ENCODE measurements at places on chromosomes 11 and 22.

DNA sequence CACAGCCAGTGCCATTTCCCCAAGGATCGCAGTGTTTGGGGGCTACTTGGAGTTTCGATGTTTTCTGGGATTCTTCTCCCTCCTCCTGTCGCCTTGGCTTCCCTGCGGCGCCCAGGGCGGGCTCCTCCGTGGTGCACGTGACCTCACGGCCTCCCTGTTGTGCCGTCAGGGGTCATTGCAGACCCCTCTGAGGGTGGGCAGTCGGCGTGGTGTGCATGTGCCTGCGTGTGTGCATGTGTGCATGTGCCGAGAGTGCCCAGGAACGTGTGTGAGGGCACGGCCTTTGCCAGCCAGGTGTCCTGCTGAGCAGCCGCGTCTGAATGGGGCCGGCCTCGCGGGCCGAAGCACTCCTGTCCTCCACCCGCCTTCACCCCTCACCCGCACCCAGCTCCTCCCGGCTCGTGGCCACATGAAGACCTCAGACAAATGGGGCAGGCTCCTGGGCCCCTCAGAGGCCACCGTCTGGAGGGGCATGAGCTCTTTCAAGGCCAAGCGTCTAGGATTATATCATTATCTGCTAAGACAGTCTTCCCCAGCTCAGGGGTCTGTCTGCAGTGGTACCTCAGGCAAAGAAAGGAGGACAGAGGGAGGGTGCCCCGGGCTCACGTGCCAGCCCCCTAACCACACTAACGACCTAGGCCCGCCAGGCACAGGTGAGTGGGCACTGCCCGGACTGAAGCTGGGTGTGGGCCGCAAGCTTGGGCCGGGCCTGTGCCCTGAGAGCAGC, 9.4 kb upstream of the MRPL23 start:
- no peak for DNase-seq

DNA sequence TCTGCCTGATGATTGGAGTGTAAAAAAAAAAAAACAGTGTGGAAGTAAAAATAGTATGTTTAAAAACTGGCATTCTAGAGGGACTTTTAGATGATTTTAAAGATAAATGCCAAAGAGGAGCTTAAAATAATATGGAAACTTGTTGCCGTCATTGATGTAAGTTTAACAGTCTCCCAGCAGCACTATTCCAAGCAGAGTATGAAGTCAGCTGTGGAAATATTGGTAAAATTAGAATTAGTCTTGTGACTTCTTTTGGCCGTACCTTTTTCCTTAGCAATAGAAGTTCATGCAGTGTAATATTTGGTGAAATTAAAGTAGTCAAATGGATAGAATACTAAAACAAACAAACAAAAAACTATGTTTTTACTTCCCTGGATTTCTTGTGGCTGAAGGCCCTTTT, 134.9 kb downstream of the METTL15 start:
- DNase-seq, result no peak

- no peak for DNase-seq
Measured at GRCh38 chr22:42327462-42328129, 57.1 kb upstream of the TCF20 start.

DNA sequence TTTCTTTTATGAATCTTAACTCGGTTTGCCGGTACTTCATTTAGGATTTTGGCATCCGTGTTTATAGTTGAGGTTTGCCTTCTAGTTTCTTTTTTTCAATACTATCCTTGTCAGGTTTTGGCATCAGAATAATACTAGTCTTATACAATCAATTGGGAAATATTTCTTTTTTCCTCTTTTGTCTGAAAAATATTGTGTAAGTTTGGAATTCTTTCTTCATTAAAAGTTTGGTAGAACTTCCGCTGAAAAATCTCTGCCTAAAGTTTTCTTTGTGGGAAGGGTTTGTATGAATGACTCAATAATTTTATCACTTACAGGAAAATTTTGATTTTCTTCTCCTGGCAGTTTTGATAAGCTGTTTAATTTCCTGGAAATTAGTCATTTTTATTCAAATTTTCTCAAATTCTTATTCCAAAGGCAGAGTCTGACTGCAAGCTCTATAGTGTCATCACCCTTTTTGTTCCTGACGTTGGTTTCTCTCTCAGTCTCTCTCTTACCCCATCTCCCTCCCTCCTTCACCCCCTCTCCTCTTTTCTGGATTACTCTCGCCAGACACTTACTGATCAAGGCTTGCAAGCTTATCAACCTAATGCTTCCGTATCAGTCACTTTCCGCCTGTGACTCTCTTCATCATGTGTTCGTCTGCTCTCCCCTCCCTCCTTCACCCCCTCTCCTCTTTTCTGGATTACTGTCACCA, 555.7 kb downstream of the TBC1D22A start:
- DNase-seq, result no peak

DNA sequence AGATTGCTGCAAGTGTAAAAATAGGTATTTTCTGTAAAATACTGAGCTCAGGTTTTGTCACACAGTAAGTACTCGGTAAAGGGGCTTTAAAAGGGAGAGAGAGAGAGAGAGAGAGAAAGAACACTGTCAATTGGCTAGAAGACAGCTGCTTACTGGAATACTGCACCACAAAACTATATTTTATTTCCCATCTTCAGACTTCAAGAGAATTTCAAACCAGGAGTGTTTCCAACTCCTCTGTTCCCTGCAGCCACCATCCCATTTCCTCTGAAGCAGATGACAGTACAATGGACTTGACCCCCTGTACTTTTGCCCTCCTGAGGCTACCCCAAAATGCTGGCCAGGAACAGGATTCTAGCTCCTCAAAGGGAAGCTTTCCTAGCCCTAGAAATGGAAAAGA, 89.7 kb downstream of the RELT start:
- no peak for DNase-seq

GRCh38 chr11:1499899-1500298, 13.3 kb upstream of the MOB2 start:
- no peak for DNase-seq

DNA sequence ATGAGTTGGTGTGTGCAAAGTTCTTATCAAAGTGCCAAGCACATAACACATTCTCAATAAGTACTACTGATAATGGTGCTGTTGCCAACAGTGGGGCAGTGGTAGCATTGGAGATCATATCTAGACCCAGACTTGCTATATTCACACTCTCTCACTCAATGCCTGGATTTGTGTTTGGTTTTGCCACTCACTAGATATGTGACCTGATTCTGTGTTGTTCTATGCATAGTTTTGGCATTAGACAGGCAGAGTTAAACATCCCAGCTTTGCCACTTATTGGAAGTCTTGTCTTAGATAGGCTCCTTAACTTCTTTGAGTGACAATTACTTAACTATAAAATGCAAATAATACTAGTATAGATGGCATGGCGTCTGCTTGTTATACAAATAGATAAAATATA, 642.6 kb upstream of the CCDC179 start:
- no peak for DNase-seq

DNA sequence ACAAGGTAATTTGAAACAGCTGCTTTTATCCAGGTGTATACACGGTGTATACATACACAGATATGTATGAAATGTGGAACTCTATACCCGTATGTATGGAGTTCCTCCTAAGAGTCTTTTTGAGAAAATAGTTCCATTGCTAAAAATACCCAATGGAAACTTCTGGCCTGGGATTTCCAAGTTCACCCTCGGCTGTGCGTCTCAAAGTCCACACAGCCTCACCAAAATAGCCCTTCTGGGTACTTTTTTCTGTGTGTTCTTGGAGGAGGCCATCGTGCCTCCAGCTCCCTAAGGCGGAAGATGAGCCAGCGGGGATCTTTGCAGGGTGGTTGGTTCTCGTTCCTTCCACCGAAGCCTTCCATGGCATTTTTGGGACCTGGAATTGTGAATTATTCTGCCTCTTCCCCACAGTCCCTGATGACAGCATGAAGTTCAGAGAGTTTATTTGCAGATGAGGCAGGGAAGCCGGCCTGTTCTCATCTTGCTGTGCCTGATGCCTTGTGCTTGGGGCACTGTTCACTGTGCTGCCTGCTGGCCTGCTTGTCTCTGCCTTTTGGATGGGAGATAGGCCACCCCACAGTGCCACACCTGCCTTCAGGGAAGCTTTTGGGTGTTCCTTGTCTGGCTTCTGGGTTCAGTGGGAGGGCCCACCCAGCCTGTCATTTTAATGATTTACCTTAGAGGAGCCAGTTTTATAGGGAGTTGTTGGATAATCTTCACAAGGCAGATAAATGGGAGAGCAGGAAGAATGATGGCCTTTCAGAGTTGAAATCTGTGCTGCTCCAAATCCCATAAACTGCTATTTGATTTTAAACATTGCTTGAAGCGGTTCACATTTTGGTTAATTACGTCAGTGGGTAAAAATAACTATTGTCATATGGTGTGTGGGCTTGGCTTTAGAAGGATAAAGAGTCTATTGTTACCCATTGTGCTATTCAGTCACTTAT, 112.7 kb upstream of the OR4B1 start:
- DNase-seq, result no peak

DNA sequence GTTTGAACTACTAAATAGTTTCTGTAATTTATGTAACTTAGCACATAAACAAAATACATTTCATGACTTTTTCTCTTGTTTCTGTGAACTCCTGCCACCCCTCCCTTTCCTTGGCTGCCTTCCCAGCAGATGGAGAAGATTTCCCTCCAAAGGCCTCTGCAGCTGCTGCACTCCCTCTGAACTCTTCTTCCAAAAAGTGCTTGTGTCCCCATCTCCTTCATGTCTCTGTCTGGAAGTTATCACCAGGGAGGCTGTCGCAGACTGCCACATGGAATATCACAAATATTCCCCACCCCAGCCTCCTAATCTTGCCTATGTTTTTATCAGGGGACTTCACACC, 1068.3 kb downstream of the OPCML start:
- DNase-seq, result no peak

DNA sequence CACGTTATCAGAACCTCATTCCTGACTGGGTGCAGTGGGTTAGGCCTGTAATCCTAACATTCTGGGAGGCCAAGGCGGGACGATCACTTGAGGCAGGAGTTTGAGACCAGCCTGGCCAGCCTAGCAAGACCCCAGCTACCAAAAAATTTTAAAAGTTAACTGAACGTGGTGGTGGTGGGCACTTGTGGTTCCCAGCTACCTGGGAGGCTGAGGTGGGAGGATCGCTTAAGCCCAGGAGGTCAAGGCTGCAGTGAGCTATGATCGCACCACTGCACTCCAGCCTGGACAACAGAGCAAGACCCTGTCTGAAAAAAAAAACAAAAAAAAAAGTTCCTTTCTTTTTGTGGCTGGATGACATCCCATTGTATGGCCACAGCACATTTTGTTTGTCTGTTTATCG, 67.7 kb upstream of the PPP6R3 start:
- no peak for DNase-seq

- no peak for DNase-seq
Measured at GRCh38 chr11:2730272-2731129, 30.7 kb upstream of the KCNQ1OT1 start.

DNA sequence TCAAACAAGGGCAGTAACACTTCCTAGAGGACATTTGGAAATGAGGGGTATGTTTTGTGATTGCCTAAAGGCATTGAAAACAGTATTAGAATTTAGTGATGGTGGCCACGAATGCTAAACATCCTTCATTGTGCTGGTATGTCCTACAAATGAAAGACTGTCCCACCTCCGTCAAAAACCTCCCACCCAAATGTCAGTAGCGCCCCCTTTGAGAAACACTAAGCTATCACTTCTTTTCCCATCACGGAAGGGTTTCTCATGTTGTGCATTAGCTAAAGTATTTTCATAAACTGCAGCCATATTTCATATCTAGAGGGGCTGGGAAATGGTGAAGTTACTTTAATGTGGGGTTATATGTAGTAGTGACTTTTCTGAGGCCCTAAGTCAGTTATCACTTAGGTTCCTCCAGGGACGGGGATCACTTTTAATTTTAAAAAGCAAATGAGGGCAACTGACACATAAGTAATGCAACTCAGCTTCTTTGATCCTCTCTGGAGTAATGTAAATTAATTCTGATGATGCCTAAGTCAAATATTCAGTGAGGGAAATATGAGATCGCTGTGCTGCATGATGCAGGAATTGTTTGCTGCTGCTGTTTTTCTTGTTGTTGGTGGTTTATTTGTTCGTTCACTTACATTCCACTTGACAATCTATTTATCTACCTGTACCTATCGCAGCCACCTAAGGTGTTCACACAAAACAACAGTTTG, 1403.4 kb upstream of the TENM4 start:
- no peak for DNase-seq

DNA sequence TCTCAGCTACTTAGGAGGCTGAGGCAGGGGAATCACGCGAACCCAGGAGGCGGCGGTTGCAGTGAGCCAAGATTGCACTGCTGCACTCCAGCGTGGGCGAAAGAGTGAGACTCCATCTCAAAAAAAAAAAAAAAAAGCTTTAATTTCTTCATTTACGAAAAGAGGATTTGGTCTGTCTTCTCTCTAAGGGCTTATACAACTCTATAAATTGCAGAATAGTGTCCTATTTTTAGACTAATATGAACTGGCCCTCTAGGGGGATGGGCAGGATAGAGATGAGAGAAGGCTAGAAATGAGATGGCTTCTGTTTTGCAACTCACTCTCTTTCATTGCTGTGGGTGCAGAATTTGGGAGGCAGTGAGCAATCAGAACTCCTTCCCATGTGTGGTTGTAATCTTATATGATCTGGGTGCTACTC, 11.3 kb downstream of the MAML2 start:
- no peak for DNase-seq

DNA sequence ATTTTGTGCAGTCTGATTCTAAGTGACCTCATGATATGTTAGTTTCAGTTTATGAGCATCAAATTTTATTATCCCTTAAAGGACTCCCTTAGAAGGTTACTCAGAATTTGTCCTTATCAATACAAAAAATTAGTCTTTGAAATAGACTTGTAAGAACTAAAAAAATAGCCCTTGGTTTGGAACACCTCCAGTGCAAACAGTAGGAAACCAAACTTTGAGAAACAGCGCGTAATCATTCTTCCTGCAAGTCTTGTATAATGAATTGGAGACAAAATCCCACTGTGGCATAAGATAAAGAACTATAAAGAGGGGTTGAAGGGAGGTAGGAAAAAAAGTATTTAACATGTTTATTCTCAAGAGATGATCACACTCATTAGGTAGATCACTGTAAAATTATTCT, 10.8 kb upstream of the MSANTD4 start:
- DNase-seq, result no peak
